CD4-positive, alpha-beta T cell treated with Interleukin-15 for 4 hours (primary cell): ENCODE measurements at places on chromosomes 1 and 21.

- DNase-seq, result no peak
These were observed 96.7 kb upstream of the RGS18 start for GRCh38 chr1:192061556-192061955.

DNA sequence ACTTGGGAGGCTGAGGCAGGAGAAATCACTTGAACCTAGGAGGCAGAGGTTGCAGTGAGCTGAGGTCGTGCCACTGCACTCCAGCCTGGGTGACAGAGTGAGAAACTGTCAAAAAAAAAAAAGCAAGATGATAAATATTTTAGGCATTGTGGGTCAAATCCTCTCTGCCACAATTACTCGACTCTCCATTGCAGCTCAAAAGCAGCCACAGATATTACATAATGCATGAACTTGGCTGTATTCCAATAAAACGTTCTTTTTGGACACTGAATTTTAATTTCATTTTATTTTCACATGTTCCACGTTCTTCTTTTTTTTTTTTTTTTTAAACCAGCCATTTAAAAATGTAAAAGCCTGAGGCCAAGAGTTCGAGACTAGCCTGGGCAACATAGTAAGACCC, 69.4 kb downstream of the TCP10L start:
- DNase-seq, result no peak

DNA sequence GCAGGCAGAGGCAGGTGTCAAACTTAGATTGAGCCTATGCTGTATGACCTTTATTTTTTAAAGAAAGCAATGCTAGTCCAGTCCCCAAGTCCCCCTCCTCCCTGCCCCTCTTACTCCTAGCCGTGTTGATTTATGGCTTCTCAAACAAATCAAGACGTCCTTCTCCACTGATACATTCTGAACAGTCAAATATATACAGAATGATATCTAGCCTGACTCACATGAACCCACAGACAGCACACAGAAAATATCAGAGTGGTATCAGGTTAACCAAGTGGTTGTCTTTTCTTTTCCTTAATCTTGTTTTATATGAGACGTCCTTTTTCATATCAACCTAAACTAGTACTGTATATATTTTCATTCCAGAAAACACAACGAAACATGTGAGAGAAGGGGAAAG, 13.4 kb downstream of the DAB1 start:
- DNase-seq, result no peak

DNA sequence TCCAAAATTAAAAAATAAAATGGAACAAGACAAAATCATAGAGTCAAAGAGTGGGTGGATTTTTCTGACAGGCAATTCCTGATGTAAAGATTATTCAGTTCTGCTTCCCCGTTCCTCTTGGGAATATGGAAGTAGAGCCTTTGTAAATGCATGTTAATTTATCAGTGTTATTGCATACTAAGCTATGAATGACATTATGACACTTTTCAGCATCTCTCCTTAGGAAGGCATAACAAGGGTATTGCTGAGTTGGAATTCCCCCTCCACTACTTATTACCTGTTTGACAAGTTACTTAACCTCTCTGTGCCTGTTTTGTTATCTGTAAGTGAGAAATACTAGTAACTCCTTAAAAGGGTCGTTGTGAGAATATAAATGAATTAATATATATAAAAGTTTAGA, 640.4 kb downstream of the LMO4 start:
- no peak for DNase-seq

DNA sequence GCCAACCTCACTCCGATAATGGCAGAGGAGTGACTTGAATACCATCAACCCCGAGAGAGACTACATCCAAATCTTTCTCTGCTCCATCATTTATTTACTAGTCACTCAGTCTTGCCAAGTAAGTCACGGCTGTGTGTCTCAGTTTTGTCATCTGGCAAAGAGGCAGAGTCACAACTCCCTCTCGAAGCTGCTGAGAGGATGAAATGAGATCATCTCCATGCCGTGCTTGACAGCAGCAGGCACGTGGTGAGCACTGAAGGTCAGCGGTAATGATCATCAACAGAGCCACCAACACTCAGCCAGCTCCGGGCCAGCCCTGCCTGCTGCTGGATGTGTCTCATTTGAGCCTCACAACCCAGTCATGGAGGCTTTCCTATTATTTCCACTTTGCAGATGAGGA, 19.9 kb downstream of the ALDH4A1 start:
- DNase-seq, result no peak

GRCh38 chr1:89723863-89724262, 90.9 kb downstream of the LRRC8C start:
- DNase-seq, result no peak

DNA sequence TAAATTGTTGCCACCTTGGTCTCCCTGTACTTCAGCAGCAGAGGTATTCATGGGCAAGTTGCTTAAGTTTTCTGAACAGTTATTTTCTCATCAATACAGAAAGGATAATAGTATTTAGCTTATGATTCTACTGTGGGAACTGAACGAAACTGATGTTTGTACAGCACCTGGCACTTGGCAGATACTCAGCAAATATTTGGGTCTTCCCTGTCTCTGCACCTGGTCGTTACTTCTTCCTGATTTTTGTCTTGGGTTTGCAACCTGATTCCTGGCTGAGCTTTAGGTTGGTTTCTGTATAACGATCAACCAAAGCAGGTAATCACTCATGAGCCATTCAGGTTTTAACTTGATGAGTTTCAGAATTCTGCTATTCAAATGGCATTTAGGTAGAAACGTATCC, 490.6 kb downstream of the KIF26B start:
- DNase-seq, result no peak

- no peak for DNase-seq
These were observed 2.9 kb downstream of the MXRA8 start for GRCh38 chr1:1355416-1355815.

DNA sequence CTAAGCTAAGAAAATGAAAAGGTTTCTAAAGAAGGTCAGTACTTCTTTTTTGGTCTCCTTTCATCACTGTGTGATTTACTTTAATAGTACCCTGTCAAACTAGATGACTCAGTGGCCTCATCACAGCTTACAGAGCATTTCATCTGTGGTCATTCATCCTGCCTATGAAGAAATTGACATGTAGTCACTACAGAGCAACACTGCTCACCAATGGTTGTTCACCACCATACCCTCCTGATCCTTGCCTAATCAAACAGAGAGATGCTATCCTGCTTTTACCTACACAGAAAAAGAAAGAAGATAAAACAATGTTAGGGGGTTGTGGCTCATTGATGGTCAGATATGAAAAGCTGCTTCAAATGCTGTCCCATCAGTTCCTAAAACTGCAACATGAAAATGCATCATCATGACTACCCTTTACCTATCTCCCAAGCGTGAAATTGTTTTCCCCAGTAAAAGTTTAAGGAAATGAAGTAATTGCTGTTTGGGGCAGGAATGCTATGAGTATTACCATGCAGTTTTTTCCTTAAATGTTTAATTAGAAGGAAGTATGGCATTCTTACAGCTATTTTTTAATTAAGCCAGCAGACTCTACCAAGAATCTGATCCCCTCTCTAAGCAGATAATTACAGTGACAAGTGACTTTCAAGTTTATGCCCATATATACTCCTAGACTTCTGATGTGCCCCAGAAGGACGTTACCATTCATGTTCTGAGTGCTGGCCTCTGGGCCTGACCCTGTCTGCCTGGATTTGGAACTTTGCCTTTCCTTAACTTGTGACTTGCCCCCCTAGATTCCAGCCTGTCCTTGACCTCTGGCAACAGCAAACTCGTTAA, 46.1 kb upstream of the FBXO28 start:
- DNase-seq, result no peak

GRCh38 chr1:87130438-87130837, 198.2 kb upstream of the LMO4 start:
- no peak for DNase-seq

- no peak for DNase-seq
These were observed 46.3 kb downstream of the RNF115 start for GRCh38 chr1:145777357-145778145.
